ENCODE measurements at places on chromosomes 16 and 17. TPM values are rescaled to one million over a fixed set of nuclear protein-coding genes. Genes with fewer than 3 reads are reported as not detected.

- no peak overlapping the region for H3K27ac ChIP-seq
- H3K4me1 ChIP-seq, result no peaks in the 10 kb centered on the region
- no peak for DNase-seq
- H3K4me3 ChIP-seq, result no peak overlapping the region
These were observed 254.4 kb upstream of the PMFBP1 start for GRCh38 chr16:72426386-72426785.

P4HB gene
- total RNA-seq, result 802 TPM

TIMP2 gene
- 71.2 TPM for total RNA-seq

GRCh38 chr17:27455236-27455913 is 873 bp upstream of the KSR1 start:
- no peak for DNase-seq
- H3K4me1 ChIP-seq, result peaks cover 23% of the 10 kb centered on the region
- peak overlapping the region; percentile 92 for H3K27ac ChIP-seq
- no peaks in the 10 kb centered on the region for H3K27me3 ChIP-seq
- peak overlapping the region; percentile 77 for H3K4me3 ChIP-seq
- no peaks in the 10 kb centered on the region for H3K36me3 ChIP-seq

CSF3 gene
- total RNA-seq, result not detected

- no peaks in the 10 kb centered on the region for H3K27me3 ChIP-seq
- H3K27ac ChIP-seq, result no peak overlapping the region
- H3K36me3 ChIP-seq, result peaks cover 14% of the 10 kb centered on the region
- no peak for DNase-seq
- H3K4me1 ChIP-seq, result no peaks in the 10 kb centered on the region
These were observed 18.5 kb downstream of the FCSK start for GRCh38 chr16:70472786-70473433.

KRT222 gene
- 3.4 TPM for total RNA-seq

- H3K27ac ChIP-seq, result no peak overlapping the region
- no peaks in the 10 kb centered on the region for H3K36me3 ChIP-seq
- no peaks in the 10 kb centered on the region for H3K4me1 ChIP-seq
These were observed 83.0 kb downstream of the CDC27 start for GRCh38 chr17:47106130-47106529.

BCL6B gene
- total RNA-seq, result 4.7 TPM

CCR7 gene
- 0.93 TPM for total RNA-seq

- no peaks in the 10 kb centered on the region for H3K36me3 ChIP-seq
- no peaks in the 10 kb centered on the region for H3K27me3 ChIP-seq
- H3K4me3 ChIP-seq, result no peak overlapping the region
- no peak overlapping the region for H3K27ac ChIP-seq
These were observed 83.2 kb downstream of the WSCD1 start for GRCh38 chr17:6153375-6153774.

HS3ST6 gene
- total RNA-seq, result not detected

DNA sequence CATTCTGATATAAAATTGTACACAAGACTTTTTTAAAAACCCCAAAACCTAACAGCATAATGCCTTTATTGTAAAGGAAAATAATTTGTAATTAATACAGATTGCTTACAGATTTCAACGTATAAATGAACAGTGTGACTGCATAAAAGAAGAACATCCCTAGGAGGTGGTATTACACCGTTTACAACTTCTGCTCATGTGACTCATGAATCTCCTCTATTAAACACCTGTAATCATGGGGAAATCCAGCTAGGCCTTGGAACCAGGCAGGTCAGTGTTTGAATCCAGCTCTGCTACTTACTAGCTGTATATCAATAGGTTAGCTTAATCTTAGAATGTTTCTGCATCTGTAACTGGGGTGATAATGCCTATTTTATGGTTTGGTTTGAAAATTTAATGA is 15.2 kb downstream of the RABEP1 start:
- H3K36me3 ChIP-seq, result no peaks in the 10 kb centered on the region
- H3K4me3 ChIP-seq, result no peak overlapping the region
- no peak for DNase-seq
- no peak overlapping the region for H3K27ac ChIP-seq
- no peaks in the 10 kb centered on the region for H3K27me3 ChIP-seq

DNA sequence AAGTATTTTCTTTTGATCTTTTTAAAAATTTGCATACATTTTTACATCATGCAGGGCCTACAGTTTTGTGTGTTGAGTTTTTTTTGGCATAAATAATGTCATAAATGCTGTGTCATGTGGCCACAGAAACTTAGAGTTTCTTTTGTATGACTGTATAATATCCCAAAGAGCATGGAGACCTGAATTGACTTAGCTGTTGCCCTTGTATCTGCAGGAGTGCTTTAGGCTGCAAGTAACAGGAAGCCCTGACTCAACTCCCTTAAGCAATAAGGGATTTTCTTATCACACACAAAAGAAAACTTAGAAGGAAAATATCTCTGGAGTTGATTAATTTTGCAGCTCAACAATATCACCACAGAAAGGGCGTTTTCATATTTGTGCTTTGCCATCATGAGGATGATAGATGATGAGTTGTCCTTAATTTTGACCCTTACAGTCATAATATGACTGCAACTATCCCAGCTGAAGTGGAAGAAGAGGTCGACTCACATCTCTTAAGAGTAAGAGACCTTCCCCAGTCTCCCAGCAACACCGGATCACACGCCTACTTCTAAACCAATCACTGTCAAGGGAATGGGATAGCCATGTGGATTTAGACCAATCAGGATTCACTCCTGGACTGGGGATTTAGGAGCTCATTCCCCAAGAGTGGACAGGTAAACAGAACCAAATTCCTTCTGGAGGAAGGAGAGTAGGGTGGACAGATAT is 138.9 kb downstream of the GSG1L start:
- no peaks in the 10 kb centered on the region for H3K27me3 ChIP-seq
- no peak overlapping the region for H3K4me3 ChIP-seq
- DNase-seq, result no peak
- no peaks in the 10 kb centered on the region for H3K36me3 ChIP-seq

GRCh38 chr16:62755938-62756337 is 719.7 kb upstream of the CDH8 start:
- no peak overlapping the region for H3K4me3 ChIP-seq
- no peak for DNase-seq
- no peaks in the 10 kb centered on the region for H3K4me1 ChIP-seq

GRCh38 chr16:28218109-28218508 is 6.3 kb upstream of the XPO6 start:
- H3K36me3 ChIP-seq, result no peaks in the 10 kb centered on the region
- no peaks in the 10 kb centered on the region for H3K27me3 ChIP-seq
- H3K4me1 ChIP-seq, result no peaks in the 10 kb centered on the region
- H3K27ac ChIP-seq, result no peak overlapping the region
- H3K4me3 ChIP-seq, result no peak overlapping the region

KIAA0513 gene
- total RNA-seq, result 8.2 TPM

KRT24 gene
- not detected for total RNA-seq

CLEC18A gene
- 0.88 TPM for total RNA-seq

DNA sequence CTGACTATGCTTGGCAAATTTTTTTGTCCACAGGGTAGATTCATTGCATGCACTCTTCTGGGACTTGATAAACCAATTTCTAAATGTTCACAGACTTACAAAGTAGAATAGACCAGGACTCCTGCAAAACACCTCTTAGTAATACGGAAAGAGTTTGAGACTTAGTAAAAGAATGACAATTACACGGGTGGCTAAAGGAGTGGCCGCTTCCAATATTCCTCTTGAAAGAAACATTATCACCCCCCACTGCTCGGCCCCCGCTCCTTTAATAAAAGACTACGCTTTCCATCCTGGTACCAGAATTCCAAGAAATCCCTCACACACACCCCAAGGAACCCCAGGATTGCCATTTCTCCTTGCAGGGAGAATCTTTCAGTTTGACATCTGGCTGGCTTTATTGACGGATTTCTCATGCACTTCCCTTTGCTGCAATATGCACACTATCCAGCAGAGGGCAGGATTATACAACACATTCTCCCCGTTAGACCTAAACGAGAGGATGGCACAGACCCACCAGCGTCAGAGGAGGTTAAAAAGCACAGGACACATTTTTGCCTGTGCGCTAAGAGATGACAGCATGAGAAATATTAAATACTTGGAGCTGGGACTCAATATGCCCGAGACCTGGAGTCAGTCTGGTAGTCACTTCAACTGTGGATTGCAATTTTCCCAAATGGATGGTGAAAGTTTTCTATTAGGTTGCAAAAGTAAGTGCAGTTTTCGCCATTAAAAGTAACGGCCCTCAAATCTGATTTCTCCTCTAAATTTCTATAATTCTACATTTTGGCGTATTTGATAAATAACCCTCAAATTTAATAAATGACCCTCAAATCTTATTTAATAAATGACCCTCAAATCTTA is 46.6 kb upstream of the NUDT7 start:
- H3K36me3 ChIP-seq, result no peaks in the 10 kb centered on the region
- H3K27me3 ChIP-seq, result no peaks in the 10 kb centered on the region
- H3K27ac ChIP-seq, result no peak overlapping the region
- H3K4me1 ChIP-seq, result no peaks in the 10 kb centered on the region
- no peak overlapping the region for H3K4me3 ChIP-seq
- DNase-seq, result peak; percentile 70

GRCh38 chr16:86802013-86802412 is 223.7 kb downstream of the FOXL1 start:
- DNase-seq, result no peak
- no peaks in the 10 kb centered on the region for H3K36me3 ChIP-seq
- H3K27me3 ChIP-seq, result no peaks in the 10 kb centered on the region
- no peaks in the 10 kb centered on the region for H3K4me1 ChIP-seq

- no peak for DNase-seq
- H3K4me3 ChIP-seq, result no peak overlapping the region
- no peak overlapping the region for H3K27ac ChIP-seq
- H3K27me3 ChIP-seq, result no peaks in the 10 kb centered on the region
These were observed 308.9 kb upstream of the DYNLRB2 start for GRCh38 chr16:80231888-80232287.

GRCh38 chr16:64864232-64864809 is 257.5 kb downstream of the CDH11 start:
- no peaks in the 10 kb centered on the region for H3K27me3 ChIP-seq
- no peaks in the 10 kb centered on the region for H3K4me1 ChIP-seq
- no peak overlapping the region for H3K27ac ChIP-seq
- H3K4me3 ChIP-seq, result no peak overlapping the region
- DNase-seq, result no peak
- no peaks in the 10 kb centered on the region for H3K36me3 ChIP-seq

GRCh38 chr17:57482657-57483056 is 226.3 kb downstream of the MSI2 start:
- H3K36me3 ChIP-seq, result no peaks in the 10 kb centered on the region
- DNase-seq, result no peak
- peak overlapping the region; percentile 2 for H3K27ac ChIP-seq
- H3K4me1 ChIP-seq, result peaks cover 64% of the 10 kb centered on the region

ASPHD1 gene
- not detected for total RNA-seq

- peak within 1 kb of the TSS; percentile 27 for H3K27ac ChIP-seq
- peaks cover 6% of the 10 kb centered on the region for H3K36me3 ChIP-seq
- H3K27me3 ChIP-seq, result no peaks in the 10 kb centered on the region
- peak within 1 kb of the TSS; percentile 86 for H3K4me3 ChIP-seq
- peaks cover 24% of the 10 kb centered on the region for H3K4me1 ChIP-seq
These were observed at the start of gene RPUSD1 for GRCh38 chr16:787978-788398. TSS of gene RPUSD1 (minus strand) at chr16:788381. CDS start at chr16:787737, 644 bp downstream.

GRCh38 chr17:37100231-37100630 is 151.5 kb downstream of the AATF start:
- no peaks in the 10 kb centered on the region for H3K4me1 ChIP-seq
- no peak overlapping the region for H3K4me3 ChIP-seq
- H3K27ac ChIP-seq, result no peak overlapping the region
- H3K36me3 ChIP-seq, result peaks cover 17% of the 10 kb centered on the region
- no peaks in the 10 kb centered on the region for H3K27me3 ChIP-seq

DNA sequence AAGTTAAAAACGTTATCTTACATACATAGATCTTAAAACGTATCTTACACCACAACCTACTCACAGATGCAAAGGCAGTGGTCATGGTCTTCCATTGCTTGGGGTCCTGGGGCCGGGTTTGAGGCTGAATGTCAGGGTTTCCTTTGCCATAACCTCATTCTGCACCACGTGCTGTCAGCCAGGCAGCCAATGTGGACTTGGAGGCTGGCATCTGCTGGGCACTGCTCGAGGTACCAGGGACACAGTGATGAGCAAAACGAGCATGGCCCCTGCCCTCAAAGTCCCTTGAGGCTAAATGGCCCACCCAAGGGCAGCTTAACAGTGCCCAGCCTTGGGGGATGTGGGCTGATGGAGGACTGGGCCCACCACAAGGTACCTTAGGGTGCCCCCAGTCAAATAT is 35.8 kb upstream of the RGS9 start:
- H3K27ac ChIP-seq, result no peak overlapping the region
- no peak for DNase-seq
- no peaks in the 10 kb centered on the region for H3K36me3 ChIP-seq
- peak overlapping the region; percentile 36 for H3K4me3 ChIP-seq
- peaks cover 22% of the 10 kb centered on the region for H3K4me1 ChIP-seq
- H3K27me3 ChIP-seq, result no peaks in the 10 kb centered on the region

- no peaks in the 10 kb centered on the region for H3K27me3 ChIP-seq
- H3K27ac ChIP-seq, result no peak overlapping the region
- peak; percentile 44 for DNase-seq
- peaks cover 8% of the 10 kb centered on the region for H3K4me1 ChIP-seq
- H3K4me3 ChIP-seq, result no peak overlapping the region
These were observed 7.2 kb downstream of the SRCIN1 start for GRCh38 chr17:38598536-38598935.

- no peaks in the 10 kb centered on the region for H3K27me3 ChIP-seq
- H3K4me3 ChIP-seq, result no peak overlapping the region
- no peaks in the 10 kb centered on the region for H3K36me3 ChIP-seq
- DNase-seq, result peak; percentile 21
- H3K27ac ChIP-seq, result no peak overlapping the region
- peaks cover 7% of the 10 kb centered on the region for H3K4me1 ChIP-seq
These were observed 36.2 kb downstream of the RGS9 start for GRCh38 chr17:65173284-65173793.

UTS2R gene
- 6.6 TPM for total RNA-seq

DNA sequence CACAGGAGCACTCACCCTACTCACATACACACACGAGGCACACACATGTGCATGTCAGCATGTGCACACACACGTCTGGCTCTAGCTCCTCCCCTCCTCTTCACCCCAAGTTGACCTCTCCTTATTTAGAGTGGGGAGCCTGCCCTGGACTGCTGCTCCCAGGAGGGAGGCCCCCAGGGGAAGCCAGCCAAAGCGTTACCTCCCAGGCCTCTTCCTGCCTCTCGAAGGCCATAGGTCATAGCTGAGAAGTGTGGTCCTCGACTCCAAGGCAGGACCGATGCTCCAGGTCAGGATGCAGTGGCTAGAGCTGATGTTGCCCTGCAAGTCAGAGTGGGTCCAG is 18.8 kb downstream of the POLR3K start:
- no peaks in the 10 kb centered on the region for H3K36me3 ChIP-seq
- H3K27me3 ChIP-seq, result no peaks in the 10 kb centered on the region
- no peaks in the 10 kb centered on the region for H3K4me1 ChIP-seq
- no peak for DNase-seq

DNA sequence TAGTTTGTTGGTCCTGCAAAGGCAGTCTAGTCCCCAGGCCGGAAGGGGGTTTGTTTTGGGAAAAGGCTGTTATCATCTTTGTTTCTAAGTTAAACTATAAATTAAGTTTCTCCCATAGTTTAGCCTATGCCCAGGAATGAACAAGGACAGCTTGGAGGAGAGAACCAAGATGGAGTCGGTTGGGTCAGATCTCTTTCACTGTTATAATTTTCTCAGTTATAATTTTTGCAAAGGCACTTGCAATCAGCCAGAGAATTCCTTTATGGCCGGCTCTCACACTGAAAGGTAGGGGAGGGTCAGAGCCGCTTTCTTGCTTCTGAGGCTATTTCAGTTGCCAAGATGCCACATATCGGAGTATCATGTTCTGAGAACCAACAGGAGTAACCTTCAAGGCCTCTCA is 59.2 kb upstream of the ATF7IP2 start:
- no peak overlapping the region for H3K4me3 ChIP-seq
- H3K27me3 ChIP-seq, result no peaks in the 10 kb centered on the region
- H3K27ac ChIP-seq, result no peak overlapping the region
- no peaks in the 10 kb centered on the region for H3K36me3 ChIP-seq

Data from thyroid gland (tissue), 4 donors.